ENCODE measurements at places on chromosomes 5 and 9.

DNA sequence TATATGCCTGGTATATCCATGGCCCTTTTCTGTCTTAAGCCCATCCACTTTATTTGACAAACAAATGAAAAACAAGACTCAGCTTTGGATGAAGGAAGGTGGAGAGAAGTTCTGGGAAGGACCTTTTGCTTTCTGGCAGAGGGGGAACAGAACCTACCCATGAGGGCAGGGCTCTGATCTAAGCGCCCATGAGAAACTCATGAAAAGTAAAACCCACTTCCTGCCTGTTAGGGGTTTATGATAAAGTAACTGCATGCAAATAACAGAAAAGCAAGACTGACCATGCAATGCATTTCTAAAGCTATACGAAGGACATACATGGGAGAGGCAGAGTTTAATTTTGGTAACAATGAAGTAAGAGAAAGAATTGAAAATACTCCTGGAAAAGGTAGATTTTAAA lies 181.9 kb upstream of the ADRA1B start:
- DNase-seq, result no peak

DNA sequence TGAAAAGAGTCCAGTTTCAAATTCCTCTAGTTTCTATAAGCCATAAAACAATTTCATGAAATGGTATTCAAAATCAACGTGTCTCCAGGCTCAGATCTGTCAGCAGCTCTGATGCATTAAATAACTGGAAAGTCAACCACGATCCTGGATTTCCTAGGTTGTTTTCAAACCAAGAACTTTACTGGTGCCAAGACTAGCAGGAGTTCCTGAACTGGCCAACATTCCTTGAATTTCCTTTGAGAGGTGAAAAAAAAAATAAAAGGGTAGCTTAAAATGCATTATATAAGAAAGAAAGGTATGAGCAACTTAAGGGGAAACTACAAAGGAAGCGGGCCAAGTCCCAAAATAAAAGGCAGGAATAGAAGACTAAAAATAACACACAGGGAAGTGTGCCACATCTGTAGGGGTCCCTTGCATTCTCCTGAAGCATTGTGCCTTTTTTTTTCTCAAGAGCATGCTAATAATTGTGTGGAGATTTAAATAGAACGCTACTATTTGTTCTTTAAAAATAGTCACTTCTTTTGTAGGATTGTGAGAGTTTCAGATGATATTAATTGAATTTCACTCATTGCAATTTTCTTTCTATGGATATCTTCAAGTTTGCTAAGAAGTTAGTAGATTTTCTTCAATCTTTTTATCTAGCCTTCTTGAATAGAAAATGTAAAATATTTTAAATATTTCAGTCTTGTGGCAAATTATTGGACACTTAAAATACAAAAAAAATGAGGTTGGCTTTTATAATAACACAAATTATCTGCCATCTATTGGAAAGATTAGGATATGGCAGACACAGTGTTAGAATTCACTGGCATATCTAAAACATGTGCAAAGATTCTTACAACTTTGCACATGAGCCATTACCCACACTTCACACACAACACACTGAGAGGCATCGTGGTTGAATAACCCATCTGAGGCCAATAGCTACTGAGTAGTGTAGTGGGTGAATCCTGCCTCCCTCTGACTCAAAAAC lies 15.3 kb downstream of the ESM1 start:
- DNase-seq, result no peak

- no peak for DNase-seq
Observed at GRCh38 chr9:133534346-133535291, at the start of gene ADAMTSL2. Gene ADAMTSL2, plus strand, starts transcription at chr9:133534704. Its CDS starts 2,009 bp downstream, at chr9:133536713.

DNA sequence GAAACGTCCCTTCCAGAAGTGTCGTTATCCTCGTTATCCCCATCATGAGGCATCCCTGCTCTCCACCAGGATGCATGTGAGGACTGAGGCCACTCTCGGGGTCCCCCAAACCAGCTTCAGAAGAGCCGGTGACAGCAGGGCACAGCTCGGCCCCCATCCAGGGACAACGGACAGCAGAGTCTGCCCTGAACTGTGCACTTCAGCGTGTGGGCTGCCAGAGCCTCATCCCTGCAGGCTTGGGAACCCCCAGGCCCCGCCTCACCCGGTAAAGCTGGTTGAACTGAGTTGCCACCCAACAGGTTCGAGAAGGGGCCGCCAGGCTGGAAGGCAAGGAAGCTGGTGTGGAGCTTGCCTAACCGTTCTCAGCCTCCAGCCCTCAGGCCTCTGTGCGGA lies 710 bp upstream of the CARD9 start:
- no peak for DNase-seq

- DNase-seq, result no peak
Observed at GRCh38 chr5:96734871-96735325, 72.7 kb downstream of the CAST start.

GRCh38 chr5:179967489-179967888 lies 59.8 kb upstream of the TBC1D9B start:
- DNase-seq, result no peak

DNA sequence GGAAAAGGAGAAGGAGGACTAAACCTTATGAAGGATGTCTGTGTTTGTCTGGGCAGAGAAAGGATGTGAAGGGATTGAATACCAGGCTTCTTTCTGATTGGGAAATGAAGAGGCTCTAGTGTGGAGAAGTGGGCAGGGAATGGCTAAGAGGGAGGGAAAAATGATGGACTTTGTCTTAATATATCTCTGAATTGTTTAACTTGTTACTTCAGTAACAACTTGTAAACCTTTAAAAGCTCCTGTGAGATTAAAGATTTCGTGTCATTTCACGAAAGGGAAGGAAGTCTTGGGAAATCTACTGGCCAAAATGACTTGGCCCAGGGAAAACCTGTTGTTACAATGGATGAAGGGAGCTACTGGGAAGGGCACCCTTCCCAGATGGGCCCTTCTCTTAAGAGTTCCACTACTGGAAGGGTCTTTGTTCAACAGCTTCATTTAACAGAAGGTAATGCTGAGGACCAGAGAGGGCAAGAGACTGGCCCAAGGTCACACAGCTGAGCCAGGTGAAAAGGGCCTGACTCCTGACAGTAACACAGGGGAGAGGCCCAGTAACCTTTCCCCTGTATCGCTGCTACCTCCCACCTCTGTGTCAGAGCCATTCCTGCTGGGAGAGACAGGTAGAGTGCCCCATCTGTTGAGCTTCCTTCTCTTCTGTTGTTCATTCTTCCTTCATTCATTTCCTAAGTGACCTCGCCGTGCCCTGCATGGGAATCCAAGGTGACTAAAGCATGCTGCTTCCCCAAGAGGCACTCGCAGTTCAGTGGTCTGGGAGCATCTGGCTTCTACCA lies 5.1 kb upstream of the TCOF1 start:
- DNase-seq, result no peak

- no peak for DNase-seq
Observed at GRCh38 chr9:110187126-110187525, 20.8 kb downstream of the C9orf152 start.

- DNase-seq, result no peak
Observed at GRCh38 chr5:111383288-111383970, 128.9 kb downstream of the STARD4 start.

- no peak for DNase-seq
Observed at GRCh38 chr5:96288845-96289185, 144.2 kb downstream of the PCSK1 start.

- no peak for DNase-seq
Observed at GRCh38 chr5:103098993-103099392, 20.9 kb downstream of the GIN1 start.

DNA sequence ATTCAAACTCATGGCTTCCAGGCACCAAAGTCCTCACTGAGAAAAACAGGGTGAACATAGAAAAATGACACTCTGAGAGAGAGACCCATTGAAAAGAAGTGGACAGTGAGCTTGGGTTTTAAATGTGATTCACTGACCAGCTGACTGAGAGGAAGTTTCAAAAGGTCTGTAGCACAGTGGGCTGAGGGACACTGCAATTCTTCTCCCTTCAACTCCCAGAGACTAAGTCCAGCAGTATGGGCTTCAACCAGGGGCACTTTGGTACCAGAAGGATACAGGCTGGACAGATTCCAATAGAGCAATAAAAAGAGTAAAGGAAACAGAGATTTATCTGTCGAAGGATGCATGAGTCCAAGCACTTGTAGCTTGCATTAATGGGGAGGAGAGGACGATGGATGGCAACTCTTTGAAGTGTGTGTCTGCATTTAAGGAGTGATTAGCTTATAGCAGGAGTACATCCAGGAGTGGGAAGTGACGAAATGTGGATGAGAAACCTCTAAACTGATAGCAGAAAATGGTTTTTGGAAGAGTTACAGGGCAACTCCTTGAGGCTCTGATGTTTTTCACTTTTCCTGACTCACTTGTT lies 117.0 kb upstream of the ANKRD55 start:
- no peak for DNase-seq

DNA sequence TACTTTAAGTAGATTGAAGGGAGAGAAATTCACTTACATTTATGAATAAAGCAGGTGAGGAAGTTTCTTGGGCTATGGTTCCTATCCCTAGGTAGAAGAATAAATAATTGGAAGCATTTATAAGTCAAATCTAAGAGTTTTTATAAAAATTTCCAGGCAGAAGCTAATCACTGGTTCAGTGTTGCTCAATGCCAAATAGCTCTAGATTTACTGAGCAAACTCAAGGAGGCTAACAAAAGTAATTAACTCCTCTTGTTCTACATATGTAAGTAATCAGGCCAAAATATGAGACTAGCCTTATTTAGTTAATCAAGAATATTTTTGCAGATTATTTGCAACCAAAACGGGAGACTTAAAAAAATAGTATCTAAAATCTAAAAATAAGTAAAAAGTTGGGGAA lies 472.3 kb downstream of the PLK2 start:
- no peak for DNase-seq

All from NCI-H446 (cell line).